Endothelial cell of coronary artery (primary cell): ENCODE measurements at places on chromosomes 16 and 17. TPM values are rescaled to one million over a fixed set of nuclear protein-coding genes. Genes with fewer than 3 reads are reported as not detected.

The KRT222 gene
- not detected in 2 replicates for total RNA-seq

The SCIMP gene
- total RNA-seq, result not detected in 2 replicates

The PRAC2 gene
- total RNA-seq, result not detected in 2 replicates

The PERCC1 gene
- not detected in 2 replicates for total RNA-seq

The WNK4 gene
- 0.63 and 8.1 TPM in 2 replicates for total RNA-seq
